ENCODE measurements at places on chromosomes 7 and 10.
A peak's percentile ranks its signal among the peaks of the same experiment; 100 is the strongest.

DNA sequence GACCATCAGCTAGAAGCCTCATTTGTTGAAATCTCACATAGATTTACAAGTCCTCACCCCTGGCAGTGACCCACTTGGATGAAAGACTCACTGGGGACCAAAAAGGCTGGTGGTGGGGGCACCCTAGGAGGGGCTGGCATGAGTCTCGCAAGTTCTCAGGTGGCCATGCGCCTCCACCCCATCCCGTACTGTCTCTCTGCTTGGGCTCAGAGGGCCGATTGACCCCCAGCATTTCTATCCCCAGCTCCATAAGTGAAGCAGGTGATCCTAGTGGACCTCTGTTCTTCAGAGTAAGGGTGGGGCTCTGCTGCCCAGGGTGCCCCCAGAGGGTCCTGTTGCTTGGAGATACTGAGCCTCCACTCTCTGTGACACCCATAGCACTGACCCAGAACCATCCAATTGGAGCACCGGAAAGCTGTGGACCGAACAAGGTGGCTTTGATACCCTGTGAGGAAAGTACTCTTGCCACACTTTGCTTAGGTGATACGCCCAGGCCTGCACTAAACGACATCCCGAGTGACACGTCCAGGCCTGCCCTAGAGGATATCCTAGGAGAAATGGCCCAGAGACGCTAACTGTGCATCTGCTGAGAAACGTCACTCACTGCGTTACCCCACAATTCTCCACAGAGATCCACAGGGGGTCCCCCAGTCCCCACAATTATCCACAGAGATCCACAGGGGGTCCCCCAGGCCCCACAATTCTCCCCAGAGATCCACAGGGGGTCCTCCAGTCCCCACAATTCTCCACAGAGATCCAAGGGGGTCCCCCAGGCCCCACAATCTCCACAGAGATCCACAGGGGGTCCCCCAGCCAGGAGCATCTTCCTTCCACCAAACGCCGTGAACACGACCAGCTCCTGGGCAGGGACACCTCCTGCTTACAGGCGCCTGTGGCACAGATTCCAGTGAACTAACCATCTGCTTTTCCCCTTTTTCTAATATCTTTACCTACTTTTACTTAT, 262.9 kb downstream of the PTPRN2 start:
- DNase-seq: no peak

- DNase-seq: no peak
Observed at GRCh38 chr10:125591886-125592285, 91.1 kb downstream of the TEX36 start.

DNA sequence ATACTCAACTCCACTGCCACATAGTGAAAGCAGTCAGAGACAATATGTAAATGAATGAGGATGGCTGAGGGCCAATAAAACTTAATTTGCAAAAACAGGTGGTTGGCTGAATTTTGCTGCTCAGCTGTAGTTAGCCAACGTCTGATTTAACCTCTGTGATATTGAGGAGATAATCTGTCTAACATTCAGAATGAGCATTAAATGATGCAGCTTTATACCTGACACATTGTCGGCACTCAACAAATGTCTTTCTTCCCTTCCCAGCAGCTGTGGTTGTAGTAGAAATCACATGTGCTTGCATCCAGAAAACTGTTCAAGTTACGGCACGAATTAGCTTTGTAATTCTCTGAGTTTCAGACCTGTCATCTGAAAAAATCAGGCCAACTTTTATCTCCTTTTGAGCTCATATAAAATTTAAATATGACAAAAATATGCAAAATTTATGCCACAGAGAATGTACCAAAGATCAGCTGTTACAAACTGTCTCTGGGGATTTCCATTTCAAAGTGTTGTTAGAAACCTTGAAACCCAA, 1239.7 kb downstream of the GATA3 start:
- DNase-seq: no peak

- DNase-seq: no peak
Observed at GRCh38 chr10:132565516-132566209, 28.1 kb downstream of the INPP5A start.

DNA sequence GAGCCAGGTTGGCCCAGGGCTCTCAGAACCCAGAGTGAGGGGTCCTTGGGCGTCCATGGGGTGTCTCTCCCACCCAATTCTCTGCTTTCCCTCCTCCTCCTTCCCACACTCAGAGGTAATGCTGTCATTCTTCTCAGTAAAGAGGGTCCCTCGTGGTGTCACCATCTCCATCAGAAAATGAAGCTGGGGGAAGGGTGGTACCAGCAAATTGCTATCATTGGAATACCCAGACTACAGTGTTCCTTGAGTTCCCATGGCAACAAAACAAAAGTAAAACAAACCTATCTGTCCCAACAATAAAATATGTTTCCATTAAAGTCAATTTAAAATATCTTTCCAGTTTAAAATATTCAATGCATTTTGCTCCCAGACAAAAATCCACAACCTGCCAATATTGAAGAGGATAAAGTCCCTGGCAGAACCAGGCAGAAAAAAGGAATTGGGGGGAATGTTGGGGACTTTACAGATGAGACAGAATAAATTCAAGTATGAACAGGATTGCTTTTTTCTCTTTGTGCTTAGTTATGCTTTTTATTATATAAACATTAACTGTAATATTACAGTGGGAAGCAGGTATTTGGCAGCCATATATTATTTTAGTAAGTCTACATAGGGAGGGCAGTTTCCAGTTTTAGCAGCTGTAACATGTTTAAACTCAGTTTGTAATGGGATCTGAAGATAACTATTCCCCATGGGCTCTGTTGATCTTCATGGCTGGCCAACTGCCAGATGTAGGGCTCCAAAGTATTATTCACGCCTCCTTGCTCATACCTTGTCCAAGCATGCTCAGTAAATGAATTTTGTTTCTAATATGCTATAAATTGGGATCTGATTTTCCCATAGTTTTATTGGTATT, 182.1 kb downstream of the ARID5B start:
- peak; percentile 84 for DNase-seq

- peak; percentile 66 for DNase-seq
Observed at GRCh38 chr7:151051108-151051507, 2.8 kb downstream of the ASIC3 start.

GRCh38 chr10:102814453-102814871, 22.8 kb downstream of the CYP17A1 start:
- DNase-seq: no peak

DNA sequence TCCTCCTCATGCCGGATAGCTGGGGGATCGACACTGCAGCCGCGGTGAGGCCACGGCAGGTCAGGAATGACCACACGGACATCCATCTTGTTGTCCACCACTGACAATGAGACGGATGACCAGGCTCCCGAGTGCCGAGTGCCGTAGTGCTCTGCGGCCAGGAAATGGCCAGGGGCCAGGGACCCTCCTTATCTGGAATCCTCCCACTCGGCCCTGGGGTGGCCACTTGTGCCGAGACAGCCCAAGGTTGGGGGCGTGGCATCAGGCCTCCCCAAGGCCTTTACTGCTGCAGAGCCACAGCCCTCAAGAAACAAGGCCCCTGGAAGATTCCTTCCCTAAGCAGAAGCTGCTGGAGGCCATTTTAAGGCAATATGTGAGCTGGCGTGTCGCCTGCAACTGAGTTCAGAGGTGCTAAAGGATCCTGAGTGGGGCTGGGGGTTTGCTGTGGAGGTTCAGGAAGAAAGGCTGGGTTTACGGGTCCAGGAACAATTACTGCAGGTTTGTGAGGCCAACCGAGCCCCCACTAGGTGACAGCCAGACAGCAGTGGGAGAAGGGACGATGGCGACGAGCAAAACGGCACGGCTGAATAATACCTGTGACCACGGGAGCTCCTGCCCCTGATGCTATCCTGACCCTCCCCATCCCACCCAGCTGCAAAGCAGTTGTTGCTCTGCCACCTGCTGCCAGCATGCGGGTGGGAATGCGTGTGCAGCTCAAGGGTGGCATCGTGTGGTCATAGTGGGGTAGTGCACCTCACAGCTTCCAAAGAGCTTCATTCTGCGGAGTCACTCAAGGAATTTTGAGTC, 31.6 kb upstream of the LEP start:
- peak; percentile 64 for DNase-seq

GRCh38 chr10:80555415-80555814, 17.7 kb downstream of the SH2D4B start:
- no peak for DNase-seq

- DNase-seq: no peak
Observed at GRCh38 chr7:2208712-2209111, 24.0 kb downstream of the MAD1L1 start.

GRCh38 chr7:23600236-23600635, 3.1 kb downstream of the CCDC126 start:
- peak; percentile 67 for DNase-seq

DNA sequence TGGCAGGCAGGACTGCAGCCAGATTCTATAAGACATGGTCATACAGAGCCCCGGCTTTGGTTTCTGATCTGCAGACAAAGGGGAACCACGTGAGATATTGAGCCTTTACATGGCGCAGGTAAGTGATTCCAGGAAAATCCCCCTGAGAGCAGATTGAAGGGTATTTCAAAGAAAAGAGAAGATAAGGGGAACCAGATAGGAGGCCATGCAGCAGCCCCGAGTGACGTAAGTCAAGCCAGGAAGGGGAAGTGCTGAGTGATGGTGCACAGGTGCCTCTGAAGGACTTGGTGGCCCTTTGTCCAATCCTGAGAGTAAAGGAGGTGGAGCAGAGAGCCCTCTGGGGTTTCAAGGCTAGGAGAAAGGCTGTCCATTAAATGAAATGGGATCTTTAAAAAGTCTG, 329.0 kb downstream of the ACTR3B start:
- DNase-seq: no peak

GRCh38 chr10:32419615-32420014, 26.3 kb upstream of the CCDC7 start:
- DNase-seq: peak; percentile 8

GRCh38 chr10:85643845-85644525, 722.6 kb downstream of the GRID1 start:
- DNase-seq: no peak

DNA sequence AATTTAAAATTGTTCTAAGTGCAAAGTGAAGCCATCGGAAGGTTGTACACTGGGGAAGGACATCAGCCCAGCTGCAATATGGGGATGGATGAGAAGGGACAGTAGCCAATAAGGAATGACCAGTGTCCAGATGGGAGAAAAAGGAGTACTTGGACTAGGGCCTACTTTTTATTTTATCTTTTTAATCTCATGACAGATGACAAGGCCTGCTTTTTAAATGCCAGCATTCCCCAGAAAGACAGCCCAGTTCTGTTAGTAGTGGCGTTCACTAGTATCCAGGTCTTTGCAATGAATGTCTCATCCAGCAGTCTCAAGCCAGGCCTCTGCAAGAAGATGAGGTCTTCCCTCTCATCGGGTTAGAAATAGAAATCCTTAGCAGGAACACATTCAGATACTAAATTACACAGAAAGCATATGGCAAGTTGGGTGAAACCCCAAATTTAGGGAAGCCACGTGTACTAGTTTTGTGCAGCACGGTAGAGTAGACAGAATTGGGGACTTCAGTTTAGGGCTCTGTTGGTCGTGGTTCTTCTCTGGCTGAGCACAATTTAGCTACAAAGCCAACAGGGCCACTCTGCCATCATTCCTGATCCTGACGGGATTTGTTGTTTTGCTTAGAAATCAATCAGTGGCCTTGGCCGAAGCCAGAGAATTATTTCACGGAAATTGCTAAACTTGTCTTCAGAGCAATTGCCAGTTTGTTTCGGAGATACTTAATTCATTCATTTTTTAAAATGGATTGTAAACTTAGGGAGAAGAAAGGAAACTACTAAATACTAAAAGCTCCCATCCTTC, 227.8 kb downstream of the ARHGAP21 start:
- DNase-seq: no peak

DNA sequence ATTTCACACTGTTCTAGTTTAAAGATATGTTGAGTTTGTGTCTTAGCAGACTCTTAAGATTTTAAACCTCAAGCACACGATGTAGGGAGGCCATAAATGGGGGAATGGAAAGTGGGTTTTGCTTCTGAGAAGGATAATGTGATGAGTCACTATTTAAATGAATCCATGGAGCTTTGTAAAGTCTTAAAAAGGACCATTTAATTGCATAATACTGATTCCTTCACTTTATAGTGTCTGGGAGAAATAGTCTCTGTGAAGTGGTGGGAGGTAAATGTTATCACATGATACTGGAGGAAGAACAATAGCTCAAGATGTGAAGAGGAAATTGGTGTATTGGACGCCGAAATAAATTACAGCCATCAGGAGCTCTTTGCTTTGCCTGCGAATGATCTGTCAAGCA, 84.0 kb upstream of the MYO3A start:
- no peak for DNase-seq

- DNase-seq: peak; percentile 19
Observed at GRCh38 chr7:1160670-1161021, 650 bp upstream of the ZFAND2A start.

- peak; percentile 62 for DNase-seq
Observed at GRCh38 chr7:155456738-155457543, 988 bp upstream of the EN2 start.

- DNase-seq: no peak
Observed at GRCh38 chr10:82498976-82499375, 624.0 kb downstream of the NRG3 start.

GRCh38 chr10:114821915-114822443, 399 bp downstream of the FHIP2A start:
- DNase-seq: peak; percentile 47

DNA sequence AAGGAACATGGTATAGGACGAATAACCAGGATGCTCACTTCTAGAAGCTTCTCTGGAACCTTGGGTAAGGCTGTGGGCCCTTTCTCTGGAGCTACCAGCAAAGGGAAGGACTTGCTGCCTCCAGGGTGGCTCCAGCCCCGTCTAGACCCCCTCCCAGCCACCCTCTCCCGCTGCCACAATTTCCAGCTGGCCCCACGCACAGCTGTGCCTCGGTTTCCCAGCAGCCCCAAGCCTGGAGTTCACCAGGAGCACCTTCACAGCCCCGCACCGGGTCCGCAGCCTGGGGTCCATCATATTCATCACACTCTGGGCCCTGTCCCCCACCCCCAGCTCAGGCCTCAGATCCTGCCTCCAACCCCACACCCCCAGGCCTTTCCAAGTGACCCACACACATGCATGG, 35.6 kb upstream of the GTF2IRD1 start:
- DNase-seq: no peak

DNA sequence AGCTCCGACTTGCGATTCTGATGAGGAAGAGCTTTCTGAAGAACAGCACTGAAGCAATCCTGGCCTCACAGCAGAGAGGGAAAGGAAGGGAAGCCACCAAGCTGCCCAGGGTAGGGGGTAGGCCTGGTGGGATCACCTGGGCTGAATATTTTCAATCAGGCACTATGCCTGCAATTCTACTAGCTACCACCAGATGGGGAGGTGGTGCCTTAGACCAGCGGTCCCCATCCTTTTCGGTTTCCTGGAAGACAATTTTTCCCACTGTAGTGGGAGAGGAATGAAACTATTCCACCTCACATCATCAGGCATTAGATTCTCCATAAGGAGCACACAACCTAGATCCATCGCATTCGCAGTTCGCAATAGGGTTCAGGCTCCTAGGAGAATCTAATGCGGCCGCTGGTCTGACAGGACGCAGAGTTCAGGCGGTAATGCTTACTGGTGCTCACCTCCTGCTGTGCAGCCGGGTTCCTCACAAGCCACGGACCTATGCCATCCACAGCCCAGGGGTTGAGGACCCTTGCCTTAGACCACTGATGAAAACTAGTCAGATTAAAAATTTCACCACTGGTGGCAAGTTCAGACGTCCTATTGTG, 2.7 kb downstream of the LRRC20 start:
- DNase-seq: no peak

Measured in fibroblast of skin of right quadriceps (primary cell).